CD4-positive, alpha-beta T cell treated with Interleukin-1 beta for 1 hour (primary cell): ENCODE measurements at places on chromosomes 2 and 18.
A peak's percentile ranks its signal among the peaks of the same experiment; 100 is the strongest.

- DNase-seq, result no peak
Measured at GRCh38 chr18:35256947-35257346, 16.1 kb downstream of the ZNF397 start.

- DNase-seq, result no peak
Measured at GRCh38 chr2:212548455-212548819, 9.8 kb upstream of the ERBB4 start.

GRCh38 chr2:46355756-46356155 is 58.5 kb downstream of the EPAS1 start:
- DNase-seq, result no peak

GRCh38 chr2:236052926-236053821 is 115.0 kb downstream of the GBX2 start:
- no peak for DNase-seq

GRCh38 chr18:37559194-37559593 is 6.4 kb downstream of the CELF4 start:
- no peak for DNase-seq

- no peak for DNase-seq
Measured at GRCh38 chr2:184256611-184257010, 341.7 kb upstream of the ZNF804A start.

- DNase-seq, result peak; percentile 50
Measured at GRCh38 chr2:181461056-181461997, 4.1 kb downstream of the ITGA4 start.

DNA sequence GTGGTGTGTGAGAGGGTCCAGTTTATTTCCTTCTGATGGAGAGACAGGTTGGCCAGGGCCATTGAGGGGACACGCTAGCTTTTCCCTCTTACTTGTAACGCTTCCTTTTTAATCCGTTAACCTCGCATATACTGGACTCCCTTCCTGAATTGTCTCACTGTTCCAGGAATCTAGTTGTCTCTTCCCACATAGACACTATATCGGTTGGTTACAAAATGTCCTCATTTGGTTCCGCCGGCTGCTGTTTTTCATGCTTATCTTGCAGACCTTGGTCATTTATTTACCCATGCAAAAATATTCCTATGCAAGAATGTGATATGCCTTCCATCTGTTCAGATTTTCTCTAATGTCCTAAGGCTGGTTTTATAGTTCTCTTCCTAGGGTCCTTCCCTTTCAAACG is 35.0 kb downstream of the NEURL3 start:
- no peak for DNase-seq
